ENCODE measurements at places on chromosomes 5 and 9.
A peak's percentile ranks its signal among the peaks of the same experiment; 100 is the strongest.

DNA sequence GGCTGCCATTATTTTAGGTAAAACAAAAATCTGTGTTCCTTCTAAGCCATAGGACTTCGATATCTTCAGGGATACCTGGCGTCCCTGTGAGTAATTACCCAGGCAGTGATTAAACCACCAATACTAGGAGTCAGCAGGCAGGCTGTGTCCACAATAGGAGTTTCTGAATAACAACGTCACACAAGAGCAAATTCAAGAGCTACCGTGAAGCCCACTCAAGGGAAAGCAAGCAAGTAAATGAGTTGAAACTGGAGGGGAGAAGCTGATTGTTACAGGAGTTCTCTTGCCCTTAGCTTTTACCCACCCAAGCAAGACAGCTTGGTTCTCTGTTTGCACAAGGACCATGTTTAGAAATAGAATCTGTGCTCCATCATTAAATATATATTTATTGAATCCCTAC, 50.8 kb downstream of the SEMA5A start:
- no peak for DNase-seq

DNA sequence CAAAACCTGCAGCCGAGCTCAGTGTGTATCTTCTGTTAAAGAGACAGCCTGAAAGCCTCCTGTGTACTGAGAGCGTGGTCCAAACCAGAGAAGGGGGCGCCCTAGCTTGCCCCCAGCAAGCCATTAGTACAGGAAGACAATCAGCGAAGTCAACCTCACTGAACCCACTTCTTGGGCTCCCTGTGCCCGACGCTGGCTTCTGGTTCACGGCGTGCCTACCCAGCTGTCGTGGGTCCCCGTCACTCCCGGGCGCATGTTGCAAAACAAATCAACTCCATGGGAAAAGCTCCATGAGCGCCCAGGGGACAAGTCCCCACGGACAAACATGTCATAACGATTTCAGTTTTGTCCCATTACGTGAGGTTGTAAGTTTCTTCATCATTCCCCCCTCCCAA, 326.9 kb downstream of the SH3GL2 start:
- DNase-seq, result no peak

DNA sequence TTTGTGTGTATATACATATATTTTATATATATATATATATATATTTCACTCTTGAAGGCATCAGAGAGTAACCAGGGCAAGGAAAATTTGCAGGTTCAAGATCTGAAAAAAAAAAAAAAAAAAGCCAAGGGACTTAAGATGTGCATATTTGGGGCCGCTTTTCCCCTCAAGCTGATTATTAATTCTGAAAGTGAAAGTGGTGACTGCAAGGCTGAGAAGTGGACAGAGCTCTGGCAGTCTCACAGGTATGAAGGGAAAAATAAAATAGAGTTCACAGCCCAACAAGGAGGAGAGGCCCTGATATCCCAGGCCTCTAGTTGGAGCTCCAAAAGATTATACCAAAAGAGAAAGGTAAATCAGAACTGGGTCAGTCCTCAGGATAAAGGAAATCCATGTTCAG, 234.4 kb upstream of the GAS1 start:
- DNase-seq, result no peak

DNA sequence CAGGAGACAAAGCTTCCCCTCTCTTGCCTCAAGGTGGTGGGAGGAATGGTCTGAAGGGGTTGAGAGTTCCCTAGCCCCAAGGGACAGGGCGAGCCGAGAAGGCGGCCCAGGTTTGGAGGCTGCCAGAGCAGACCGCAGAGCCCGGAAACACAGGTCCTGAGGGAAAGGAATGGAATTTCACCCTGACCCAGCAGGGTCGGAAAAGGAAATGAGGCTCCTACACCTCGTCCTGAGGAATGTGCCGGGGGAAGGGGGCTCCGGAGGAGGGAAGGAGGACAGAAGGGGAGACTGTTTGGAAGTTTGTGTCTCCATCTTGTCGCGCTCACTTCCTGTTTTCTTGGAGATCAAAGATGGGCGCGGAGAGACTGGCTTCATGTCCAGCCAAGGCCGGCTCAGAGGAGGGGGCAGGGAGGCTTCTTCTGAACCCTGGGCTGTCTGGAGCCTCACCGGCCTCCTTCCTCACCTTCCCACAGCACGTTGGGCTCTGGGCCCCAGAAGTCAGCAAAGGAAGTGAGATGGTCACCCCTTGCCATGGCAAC, 9.6 kb downstream of the ENG start:
- DNase-seq, result no peak

- no peak for DNase-seq
Observed at GRCh38 chr5:13941468-13941867, 3.0 kb downstream of the DNAH5 start.

- no peak for DNase-seq
Observed at GRCh38 chr5:159456722-159457465, 126.6 kb upstream of the IL12B start.

GRCh38 chr9:38380230-38380871, 12.2 kb upstream of the ALDH1B1 start:
- DNase-seq, result no peak

DNA sequence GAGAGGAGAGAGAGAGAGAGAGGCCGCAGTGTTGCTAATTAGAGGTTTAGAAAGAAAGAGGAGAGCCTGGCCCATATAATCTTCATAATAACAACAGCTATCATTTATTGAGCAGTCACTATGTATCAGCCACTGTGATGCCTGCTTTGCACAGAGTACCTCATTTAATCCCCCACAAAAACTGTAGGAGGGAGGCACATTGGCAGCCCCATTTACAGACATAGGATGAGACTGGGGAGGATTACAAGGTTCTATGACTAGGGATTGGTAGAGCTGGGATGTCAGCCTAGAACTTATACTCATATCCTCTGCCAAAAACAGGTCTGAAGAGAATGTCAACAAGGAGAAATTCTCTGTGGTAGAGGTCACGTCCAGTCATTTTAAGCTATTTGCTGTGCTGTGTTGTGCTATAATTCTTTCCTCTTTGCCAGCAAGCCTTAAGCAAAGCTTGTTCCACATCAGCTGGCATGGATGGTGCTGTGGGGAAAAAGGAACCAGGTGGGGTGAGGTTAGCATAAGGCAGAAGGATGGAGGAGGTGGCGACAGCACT, 6.7 kb upstream of the GCNT4 start:
- DNase-seq, result no peak

- peak; percentile 61 for DNase-seq
Observed at GRCh38 chr5:60698336-60698735, 1.6 kb downstream of the DEPDC1B start.

- DNase-seq, result no peak
Observed at GRCh38 chr5:51148437-51148836, 234.8 kb upstream of the ISL1 start.
